A549 treated with DMSO at 1 μM for 4 hours (cell line): ENCODE measurements at places on chromosomes 3 and 15. TPM values are rescaled to one million over a fixed set of nuclear protein-coding genes. Genes with fewer than 3 reads are reported as not detected.

Gene INKA1
- 1.6 to 1.7 TPM (median 1.6 TPM) in 5 replicates for total RNA-seq

Gene KIF23
- total RNA-seq: 75.8 to 97.8 TPM (median 91.2 TPM) in 5 replicates

Gene EIF2A
- total RNA-seq: 70.2 to 93.3 TPM (median 80.9 TPM) in 5 replicates

Gene FBXW12
- not detected in 5 replicates for total RNA-seq

Gene PYGO1
- 7.5 to 9.7 TPM (median 7.9 TPM) in 5 replicates for total RNA-seq

Gene CYP1A2
- total RNA-seq: not detected in 5 replicates

Gene DZIP1L
- 5.7 to 6.8 TPM (median 6.6 TPM) in 5 replicates for total RNA-seq

Gene MFGE8
- 331 to 388 TPM (median 342 TPM) in 5 replicates for total RNA-seq

Gene DPP8
- 21.1 to 30.4 TPM (median 28.4 TPM) in 5 replicates for total RNA-seq

Gene FGF12
- total RNA-seq: 0.38 to 0.97 TPM (median 0.63 TPM) in 5 replicates

Gene SFMBT1
- total RNA-seq: 8.7 to 10.4 TPM (median 9.6 TPM) in 5 replicates

Gene EPHA3
- total RNA-seq: not detected in 5 replicates

Gene ALPK3
- total RNA-seq: 0.09 to 0.28 TPM (median 0.11 TPM) in 5 replicates

Gene TAGLN3
- total RNA-seq: not detected in 5 replicates

Gene FOXL2NB
- 0.90 to 1.5 TPM (median 1.3 TPM) in 5 replicates for total RNA-seq

Gene TERC
- total RNA-seq: 0.93 TPM in 1 of 5 replicates, not detected in the others

Gene LPP
- 7.2 to 12.1 TPM (median 11.3 TPM) in 5 replicates for total RNA-seq

Gene TGM4
- total RNA-seq: 0.05 to 0.09 TPM (median 0.07 TPM) in 3 of 5 replicates, not detected in the others

Gene SNRPN
- total RNA-seq: 93.1 to 110 TPM (median 100 TPM) in 5 replicates

Gene GBE1
- total RNA-seq: 28.4 to 35.0 TPM (median 30.1 TPM) in 5 replicates

Gene GOLGA6D
- 0.11 to 0.12 TPM in 2 of 5 replicates, not detected in the others for total RNA-seq

Gene PLAAT1
- total RNA-seq: 0.23 TPM in 1 of 5 replicates, not detected in the others

Gene C3orf49
- not detected in 5 replicates for total RNA-seq

Gene PLOD2
- total RNA-seq: 114 to 189 TPM (median 153 TPM) in 5 replicates

Gene TRH
- not detected in 5 replicates for total RNA-seq

Gene TSPAN3
- total RNA-seq: 357 to 499 TPM (median 457 TPM) in 5 replicates

Gene ANKDD1A
- total RNA-seq: 1.5 to 2.1 TPM (median 1.9 TPM) in 5 replicates

Gene DHX30
- 44.0 to 50.0 TPM (median 48.0 TPM) in 5 replicates for total RNA-seq

Gene ACOX2
- 7.8 to 11.7 TPM (median 10.8 TPM) in 5 replicates for total RNA-seq

Gene MCTP2
- not detected in 5 replicates for total RNA-seq

Gene PRTG
- total RNA-seq: 8.8 to 12.5 TPM (median 10.8 TPM) in 5 replicates

Gene TMEM207
- not detected in 5 replicates for total RNA-seq

Gene STRA6
- total RNA-seq: 48.6 to 75.8 TPM (median 62.5 TPM) in 5 replicates

Gene PTH1R
- total RNA-seq: 0.18 to 0.83 TPM (median 0.45 TPM) in 4 of 5 replicates, not detected in the other

Gene QTRT2
- total RNA-seq: 25.5 to 29.7 TPM (median 28.7 TPM) in 5 replicates

Gene ATP13A4
- 0.24 TPM in 1 of 5 replicates, not detected in the others for total RNA-seq

Gene B2M
- 391 to 474 TPM (median 442 TPM) in 5 replicates for total RNA-seq

Gene MAN2A2
- total RNA-seq: 27.5 to 32.0 TPM (median 30.1 TPM) in 5 replicates

Gene ACAD9
- total RNA-seq: 24.0 to 27.1 TPM (median 24.7 TPM) in 5 replicates

Gene SQOR
- 59.9 to 68.2 TPM (median 64.9 TPM) in 5 replicates for total RNA-seq

Gene TNFAIP8L3
- 4.3 to 7.1 TPM (median 5.6 TPM) in 5 replicates for total RNA-seq

Gene STRIT1
- not detected in 5 replicates for total RNA-seq
